EL (cell line): ENCODE measurements at places on chromosomes 5 and 9.
A peak's percentile ranks its signal among the peaks of the same experiment; 100 is the strongest.

DNA sequence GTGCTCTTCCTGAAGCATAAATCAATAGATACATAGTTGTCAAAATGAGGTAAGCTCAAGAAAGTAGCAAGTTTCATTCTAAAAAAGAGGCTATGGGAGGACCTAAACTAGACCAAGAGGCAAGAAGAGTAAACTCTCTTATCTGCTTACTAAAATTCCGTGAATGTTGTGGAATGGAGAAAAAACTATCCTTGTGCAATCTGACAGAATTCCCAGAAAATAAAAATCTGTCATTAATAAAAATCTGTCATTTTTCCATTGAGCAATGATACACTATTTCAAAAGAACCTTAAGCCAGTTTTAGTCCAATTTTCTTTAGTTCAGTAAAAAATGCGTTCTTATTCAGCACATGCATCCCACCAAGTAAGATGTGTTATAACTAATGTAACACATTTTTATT is 15.9 kb upstream of the FANCC start:
- DNase-seq: no peak

DNA sequence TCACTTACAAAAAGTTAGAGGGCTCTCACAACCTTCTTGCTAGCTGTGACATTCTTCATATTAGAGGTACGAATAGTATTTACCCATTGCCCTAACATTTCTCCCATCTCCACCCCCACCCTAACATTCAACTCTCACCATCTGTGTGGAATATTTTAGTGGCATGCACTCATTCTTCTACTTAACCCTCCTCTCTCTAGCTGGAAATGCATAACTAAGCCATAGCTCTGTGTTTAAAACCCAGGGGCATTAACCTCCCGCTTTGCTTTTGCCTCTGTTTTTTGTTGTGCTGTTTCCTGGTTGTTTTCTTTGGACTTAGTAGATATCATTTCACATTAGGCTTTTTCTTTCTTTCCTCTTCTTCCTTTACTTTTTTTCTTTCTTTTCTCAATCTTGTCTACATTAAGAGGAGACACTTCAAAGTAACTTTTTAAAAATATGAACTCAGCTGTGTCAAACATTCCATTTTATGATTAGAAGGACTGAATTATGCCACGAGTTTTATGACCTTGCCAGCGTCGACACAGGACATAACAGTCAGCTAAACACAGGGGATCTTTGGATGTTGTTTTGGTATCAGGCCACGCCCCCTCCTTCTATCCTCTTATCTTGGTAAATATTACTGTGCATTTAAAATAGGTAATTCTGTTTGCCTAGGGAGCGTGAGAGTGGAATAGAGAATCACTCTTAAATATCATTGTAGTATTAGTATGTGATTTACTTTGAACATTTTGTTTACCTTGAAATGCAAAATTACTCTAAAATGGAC is 236.0 kb downstream of the CD180 start:
- DNase-seq: peak; percentile 40

DNA sequence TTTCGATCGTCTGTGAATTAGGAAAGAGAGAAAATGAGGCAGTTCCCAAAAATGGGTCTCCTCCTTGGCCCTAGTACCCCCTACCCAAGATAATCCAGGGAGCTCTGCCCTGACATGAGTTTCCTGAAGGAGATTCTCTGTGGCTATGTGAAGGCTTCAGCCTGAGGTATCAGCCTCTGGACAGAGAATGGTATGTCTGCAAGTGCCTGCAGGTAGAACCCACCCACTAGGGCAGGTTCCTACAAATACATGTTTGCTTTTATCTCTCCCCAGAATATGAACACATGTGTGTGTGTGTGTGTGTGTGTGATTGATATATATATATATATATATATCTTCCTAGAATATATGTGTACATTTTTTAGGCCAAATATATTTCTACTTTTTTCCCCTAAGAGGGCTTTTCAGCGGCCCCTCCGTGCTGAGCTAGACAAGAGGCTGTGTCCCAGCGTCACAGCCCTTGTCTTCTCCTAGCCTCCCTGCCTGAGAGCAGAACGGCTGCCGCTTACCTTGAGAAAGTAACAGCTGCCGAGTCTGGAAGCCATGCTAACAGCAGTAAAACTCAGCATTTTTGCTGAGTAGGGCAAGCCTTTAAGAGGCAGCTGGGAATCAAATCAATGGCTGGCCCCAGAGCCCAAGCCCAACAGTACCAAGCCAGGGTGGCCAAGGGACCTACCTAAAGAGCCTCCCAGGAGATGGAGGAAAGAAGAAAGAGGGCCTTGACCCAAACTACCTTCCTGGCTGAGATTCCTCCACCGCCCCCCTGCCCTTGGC is 2.1 kb downstream of the BRINP1 start:
- no peak for DNase-seq

DNA sequence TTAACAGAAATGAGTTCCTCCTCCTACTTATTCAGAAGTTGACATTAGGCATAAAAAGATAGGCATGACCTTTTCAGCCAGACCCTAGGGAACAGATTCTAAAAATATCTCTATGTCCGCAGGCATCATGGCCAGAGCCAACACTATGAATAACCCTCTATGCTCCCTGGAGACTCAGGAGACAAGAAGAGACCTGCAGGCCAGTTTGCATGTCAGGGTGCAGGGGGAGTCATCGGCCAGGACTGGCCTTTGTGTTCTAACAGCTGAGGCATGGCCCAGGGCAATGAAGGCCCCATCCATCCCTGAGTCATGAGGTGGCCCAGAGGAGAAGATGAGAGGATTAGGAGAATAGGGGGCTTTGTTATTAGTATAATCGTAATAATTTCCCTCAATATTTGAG is 93.8 kb downstream of the TMEM215 start:
- no peak for DNase-seq

DNA sequence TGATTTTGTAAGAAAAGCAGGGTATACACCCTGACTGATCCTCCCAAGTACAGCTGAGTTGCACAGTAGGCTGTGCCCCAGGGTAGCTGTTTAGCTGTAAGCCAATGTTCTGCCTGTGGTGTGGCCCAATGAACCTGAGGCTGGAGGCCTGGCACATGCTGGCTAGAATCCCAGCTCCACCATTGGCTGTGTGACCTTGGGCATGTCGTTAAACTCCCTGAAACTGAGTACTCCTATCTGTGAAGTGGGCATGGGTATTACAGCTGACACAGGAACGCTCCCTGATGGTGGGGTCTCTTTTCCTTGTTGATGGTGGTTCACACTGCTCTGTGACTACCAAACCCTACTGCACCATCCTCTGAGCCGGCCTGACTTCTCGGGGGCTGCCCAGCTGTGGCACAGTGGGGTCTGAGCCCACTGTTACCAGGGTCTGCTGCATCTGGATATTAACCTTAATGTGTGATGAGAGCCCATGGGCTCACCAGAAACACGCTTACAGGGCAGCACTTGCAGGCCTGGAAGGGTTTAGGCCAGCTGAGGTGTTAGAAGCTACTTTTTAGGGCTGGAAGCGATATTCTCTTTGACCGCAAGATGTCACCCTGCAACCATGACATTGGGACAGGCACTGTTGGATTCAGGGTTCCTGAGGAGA is 7.0 kb upstream of the GADD45G start:
- peak; percentile 58 for DNase-seq

- DNase-seq: no peak
Measured at GRCh38 chr9:137674307-137674975, 55.6 kb downstream of the EHMT1 start.

- no peak for DNase-seq
Measured at GRCh38 chr5:95610546-95610945, 9.3 kb upstream of the GPR150 start.

DNA sequence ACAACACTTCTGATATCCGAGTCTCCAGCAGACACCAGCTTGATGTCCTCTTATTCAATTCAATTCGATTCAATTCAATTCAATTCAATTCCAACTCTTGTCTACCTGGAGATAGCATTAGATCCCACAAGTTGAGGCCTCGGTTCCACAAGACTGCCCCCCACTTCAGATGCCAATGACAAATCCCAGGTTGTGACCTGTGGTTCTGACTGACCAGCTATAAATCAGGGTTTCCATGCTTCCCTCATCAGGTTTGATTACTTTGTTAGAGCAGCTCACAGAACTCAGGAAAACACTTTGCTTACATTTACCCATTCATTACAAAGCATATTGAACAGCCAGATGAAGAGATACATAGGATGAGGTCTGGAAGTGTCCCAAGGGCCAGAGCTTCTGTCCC is 82.6 kb downstream of the ALDH7A1 start:
- no peak for DNase-seq

GRCh38 chr5:57692582-57693487 is 210.2 kb upstream of the ACTBL2 start:
- DNase-seq: peak; percentile 95

GRCh38 chr9:79674052-79674777 is 102.5 kb downstream of the TLE4 start:
- DNase-seq: no peak

- DNase-seq: no peak
Measured at GRCh38 chr9:2396622-2397285, 224.8 kb upstream of the VLDLR start.

- DNase-seq: peak; percentile 28
Measured at GRCh38 chr9:114220061-114220541, 64.8 kb downstream of the COL27A1 start.

DNA sequence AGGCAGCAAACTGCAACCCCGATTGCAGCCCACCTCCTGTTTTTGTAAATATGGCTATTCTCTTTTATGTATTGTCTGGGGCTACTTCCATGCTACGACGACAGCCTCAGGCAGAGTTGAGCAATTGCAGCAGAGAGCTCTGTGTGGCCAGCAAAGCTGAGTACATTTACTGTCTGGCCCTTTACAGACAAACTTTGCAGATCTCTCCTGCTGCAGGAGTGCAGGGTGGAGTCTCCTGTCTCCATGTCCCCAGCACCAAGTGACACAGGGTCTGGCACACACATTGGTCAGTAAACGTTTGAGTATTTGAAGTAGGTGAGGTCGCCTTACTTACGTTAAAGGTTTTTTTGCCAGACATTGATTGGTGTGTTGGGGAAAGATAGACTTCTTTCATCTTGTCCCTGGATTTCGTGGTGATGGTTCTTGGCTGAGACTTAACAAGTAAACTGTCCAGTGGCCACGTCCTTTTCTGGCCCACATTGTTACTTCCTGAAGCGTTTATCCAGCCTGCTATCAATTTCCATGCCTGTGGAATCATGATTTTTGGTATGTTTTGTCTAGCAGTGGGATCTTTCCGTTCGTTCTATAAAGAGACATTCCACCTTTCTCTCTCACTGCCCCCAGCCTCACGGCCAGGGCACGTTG is 27.2 kb downstream of the PRRC2B start:
- peak; percentile 53 for DNase-seq

DNA sequence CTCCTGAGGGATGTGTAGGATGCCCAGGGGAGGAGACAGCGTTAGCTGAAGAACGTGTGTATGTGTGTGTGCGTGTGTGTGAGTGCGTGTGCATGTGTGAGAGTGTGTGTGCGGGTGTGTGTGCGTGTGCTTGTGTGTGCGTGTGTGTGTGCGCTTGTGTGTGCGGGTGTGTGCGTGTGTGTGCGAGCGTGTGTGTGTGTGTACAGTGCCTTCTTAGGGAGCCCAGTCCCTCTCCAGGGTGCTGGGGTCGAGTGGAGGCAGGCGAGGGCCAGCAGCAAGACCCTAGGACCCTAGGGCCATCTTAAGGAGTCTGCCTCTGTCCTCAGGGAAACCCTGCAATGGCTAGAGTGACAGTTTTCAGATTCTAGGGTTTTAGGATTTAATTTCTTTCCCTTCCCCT is 26.0 kb upstream of the STXBP1 start:
- DNase-seq: no peak

- DNase-seq: no peak
Measured at GRCh38 chr5:135718651-135719050, 115.8 kb upstream of the SLC25A48 start.

DNA sequence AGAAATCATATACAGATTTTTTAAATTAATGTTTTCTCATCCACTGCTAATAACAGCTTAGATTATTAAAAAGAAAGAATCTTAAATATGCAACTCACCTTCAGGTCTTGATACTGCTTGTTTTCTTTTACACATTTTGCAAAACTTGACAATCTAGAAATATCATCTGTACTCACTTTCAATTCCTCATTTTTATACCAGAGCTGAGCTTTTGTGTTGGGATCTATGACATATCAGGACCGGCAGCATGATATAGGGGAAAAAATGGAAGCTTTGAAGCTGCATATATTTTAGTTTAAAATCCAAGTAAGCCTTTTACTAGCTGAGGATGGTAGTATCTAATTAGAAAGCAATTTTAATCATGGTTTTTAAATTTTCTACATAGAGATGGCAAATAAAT is 75.7 kb upstream of the SMARCA2 start:
- no peak for DNase-seq

DNA sequence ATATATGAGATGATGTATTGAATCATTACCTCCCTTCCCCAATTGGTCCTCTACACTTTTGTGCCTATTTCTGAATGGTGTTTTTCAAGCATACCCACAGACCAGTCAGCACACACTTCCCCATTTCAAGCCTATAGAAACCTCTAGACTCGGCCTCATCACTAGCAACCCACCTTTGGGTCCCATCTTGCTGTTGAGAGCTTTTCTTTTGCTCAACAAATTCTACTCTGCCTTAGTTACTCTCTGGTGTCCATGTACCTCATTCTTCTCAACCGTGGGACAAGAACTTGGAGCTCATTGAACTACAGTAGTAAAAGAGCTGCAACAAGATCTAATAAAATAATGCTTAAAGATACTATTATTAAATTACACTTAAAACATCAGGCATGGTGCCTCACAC is 49.0 kb upstream of the KDM4C start:
- no peak for DNase-seq

- DNase-seq: no peak
Measured at GRCh38 chr5:32098890-32099310, 75.2 kb downstream of the GOLPH3 start.

GRCh38 chr9:71986900-71987299 is 73.5 kb downstream of the C9orf57 start:
- DNase-seq: no peak

- DNase-seq: peak; percentile 22
Measured at GRCh38 chr9:136544964-136545691, 720 bp downstream of the NOTCH1 start.

GRCh38 chr5:135461481-135462151 is 9.5 kb upstream of the TIFAB start:
- DNase-seq: no peak

DNA sequence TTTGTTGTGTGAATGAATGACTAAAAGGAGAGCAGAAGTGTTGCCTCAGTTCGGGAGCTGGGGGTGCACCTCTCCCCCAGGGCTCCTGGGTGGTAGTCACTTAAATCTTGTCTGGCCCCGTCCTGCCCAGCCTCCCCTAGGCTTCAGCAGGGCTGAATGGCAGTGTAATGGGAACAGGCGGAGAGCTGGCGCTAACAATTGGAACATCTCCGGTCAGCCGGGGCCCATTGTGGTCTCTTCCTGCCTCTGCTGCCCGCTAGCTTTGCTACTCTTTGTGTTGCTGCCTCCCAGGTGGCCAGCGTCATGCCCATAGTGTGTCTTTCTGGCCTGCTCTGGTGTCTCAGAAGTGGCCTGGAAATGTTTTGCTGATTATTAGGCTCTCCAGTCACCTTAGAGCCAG is 62.3 kb downstream of the RGS3 start:
- DNase-seq: no peak

DNA sequence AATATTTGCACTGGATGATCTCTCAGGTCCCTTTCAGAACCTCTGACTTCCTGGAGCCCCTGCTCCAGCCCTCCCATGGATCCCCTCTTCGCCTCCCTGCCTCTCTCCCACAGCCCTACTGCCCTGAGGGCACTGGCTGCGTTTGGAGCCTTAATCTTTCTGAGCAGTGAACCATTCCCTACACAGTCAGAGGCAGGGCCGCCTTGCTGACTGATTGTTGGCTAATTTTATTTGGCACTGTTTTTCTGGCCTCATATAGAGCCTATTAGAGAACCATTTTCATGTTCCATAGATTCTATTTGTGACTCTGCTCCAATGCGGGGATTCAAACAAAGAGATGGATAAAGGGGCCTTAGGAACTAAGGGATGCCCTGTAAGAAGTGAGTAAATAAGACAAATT is 91.1 kb downstream of the BRINP1 start:
- no peak for DNase-seq
